HFFc6 (cell line): ENCODE measurements at places on chromosomes 6 and 20. TPM values are rescaled to one million over a fixed set of nuclear protein-coding genes. Genes with fewer than 3 reads are reported as not detected.

DNA sequence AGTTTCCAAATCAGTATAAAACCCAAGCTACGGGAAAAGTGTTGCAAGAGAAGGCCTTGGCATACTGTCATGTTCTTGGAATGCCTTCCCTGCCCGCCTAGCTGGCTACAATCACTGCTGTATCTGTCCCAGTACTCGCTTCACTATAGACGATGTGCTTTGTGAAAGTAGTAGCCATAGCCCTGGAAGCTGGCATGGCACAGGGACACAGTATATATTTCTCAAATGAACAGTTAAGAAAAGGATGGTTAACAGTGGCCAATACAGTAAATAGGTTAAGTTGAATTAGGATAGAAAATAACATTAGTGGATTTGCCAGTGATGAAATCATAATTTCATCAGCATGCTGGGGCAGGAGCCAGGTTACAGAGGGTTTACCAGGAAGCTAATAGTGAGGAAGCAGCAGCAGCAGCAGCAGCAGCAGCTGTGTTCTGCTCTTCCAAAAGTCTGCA lies 499.3 kb downstream of the CDKAL1 start:
- no peaks in the 10 kb centered on the region; the same call in 1 of the 2 replicates for H3K27me3 ChIP-seq
- H3K4me3 ChIP-seq = peak overlapping the region; percentile 2; the same call in 1 of the 2 replicates
- H3K27ac ChIP-seq = peak overlapping the region; percentile 68; the same call in 1 of the 2 replicates
- H3K4me1 ChIP-seq = peaks cover 17% of the 10 kb centered on the region

DNA sequence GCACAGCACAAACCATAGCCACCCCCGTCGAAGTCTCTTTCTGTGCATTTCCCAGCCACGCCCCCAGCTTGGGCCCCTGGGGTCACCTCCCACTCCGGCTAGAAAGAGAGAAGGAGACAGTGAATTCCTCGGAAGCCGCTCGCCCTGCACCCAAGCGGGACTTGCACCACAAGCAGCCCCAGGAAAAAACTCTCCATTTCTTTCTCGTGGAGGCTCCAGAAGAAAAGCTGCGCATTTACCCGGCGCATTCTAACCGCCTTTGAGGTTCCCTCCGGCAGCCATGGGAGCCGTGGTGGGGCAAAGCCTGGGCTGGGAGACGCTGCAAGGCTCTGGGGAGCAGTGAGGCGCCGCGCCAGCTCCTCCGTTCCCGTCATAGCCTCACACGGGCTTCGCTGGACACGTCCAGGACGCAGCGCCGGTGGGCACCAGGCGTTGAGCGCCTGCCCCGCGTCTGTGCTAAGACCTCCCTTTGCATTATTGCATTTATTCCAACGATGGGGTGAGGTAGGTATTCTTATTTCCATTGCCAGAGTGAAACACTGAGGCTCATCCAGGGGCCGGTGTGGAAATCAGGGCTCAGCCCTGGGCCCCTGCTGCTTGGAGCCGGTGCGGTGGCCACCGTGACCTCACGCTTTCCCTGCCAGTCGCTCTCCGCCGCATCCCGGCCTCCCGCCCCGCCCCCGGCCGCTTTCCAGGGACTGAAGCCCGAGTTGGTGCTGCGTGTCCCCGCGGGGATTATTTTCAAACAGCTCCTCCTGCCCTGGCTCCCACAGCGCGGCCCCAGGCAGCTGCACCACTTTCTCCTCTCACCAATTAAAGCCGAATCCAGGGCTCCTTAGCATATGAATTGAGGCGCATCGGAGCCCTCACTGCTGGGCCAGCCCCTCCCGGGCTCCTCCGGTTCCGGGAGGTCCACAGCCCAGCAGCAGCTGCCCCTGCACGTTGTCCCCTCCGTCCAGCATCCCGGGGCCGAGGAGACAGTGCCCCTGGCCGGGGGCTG lies 148.3 kb upstream of the AFDN start:
- peaks cover 4% of the 10 kb centered on the region; the same call in 1 of the 2 replicates for H3K27me3 ChIP-seq
- no peak overlapping the region for H3K27ac ChIP-seq
- H3K4me3 ChIP-seq = no peak overlapping the region
- H3K4me1 ChIP-seq = no peaks in the 10 kb centered on the region
- H3K36me3 ChIP-seq = peaks cover 3% of the 10 kb centered on the region; the same call in 1 of the 2 replicates
- no peak for DNase-seq

DNA sequence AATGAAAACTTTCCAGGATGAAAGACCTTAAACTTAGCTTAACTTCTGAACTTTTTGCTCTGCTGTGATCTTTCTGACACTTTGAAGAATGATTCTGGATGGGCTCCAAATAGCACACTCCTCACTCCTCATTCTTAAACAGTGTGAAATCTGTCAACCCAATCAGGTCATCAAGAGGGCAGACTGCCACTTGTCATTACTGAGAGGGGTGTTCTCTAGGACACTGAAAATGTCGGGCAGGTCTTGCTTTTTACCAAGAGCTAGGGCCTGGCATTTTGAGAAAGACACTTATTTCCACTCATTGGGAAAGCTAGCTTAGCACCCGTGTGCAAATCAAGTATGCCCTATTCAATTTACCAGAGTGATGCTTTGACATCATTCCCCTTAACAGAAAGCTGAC lies 122.2 kb downstream of the MTFR2 start:
- no peak overlapping the region for H3K27ac ChIP-seq
- no peak overlapping the region for H3K4me3 ChIP-seq
- no peak for DNase-seq
- peaks cover 9% of the 10 kb centered on the region for H3K4me1 ChIP-seq
- H3K36me3 ChIP-seq = peaks cover 12% of the 10 kb centered on the region; the same call in 1 of the 2 replicates

- no peaks in the 10 kb centered on the region; the same call in 1 of the 2 replicates for H3K27me3 ChIP-seq
- H3K36me3 ChIP-seq = no peaks in the 10 kb centered on the region; the same call in 1 of the 2 replicates
- peak overlapping the region; percentile 35 for H3K27ac ChIP-seq
- peaks cover 26% of the 10 kb centered on the region for H3K4me1 ChIP-seq
- peak; percentile 9 for DNase-seq
These were observed 187.6 kb downstream of the TMEM242 start for GRCh38 chr6:157135691-157136090.

DNA sequence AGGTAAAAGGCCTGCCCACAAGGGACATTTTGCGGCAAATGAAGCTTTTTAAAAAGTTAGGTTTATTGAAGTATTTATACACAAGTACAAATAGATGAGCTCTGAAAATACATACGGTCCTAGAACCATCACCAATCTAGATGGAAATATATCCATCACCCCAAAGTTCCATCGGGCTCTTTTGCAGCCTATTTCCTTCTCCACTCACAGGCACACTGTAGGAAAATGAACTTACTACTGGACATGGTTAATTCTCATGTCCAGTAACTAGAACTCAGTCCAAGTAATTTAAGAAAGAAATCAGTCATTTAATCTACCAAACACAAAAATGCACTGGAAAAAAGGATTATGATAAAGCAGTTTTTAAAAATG lies 6.2 kb downstream of the PCNA start:
- no peak for DNase-seq
- H3K27ac ChIP-seq = peak overlapping the region; percentile 92
- peaks cover 42% of the 10 kb centered on the region for H3K4me1 ChIP-seq
- no peaks in the 10 kb centered on the region; the same call in 1 of the 2 replicates for H3K27me3 ChIP-seq
- H3K4me3 ChIP-seq = peak overlapping the region; percentile 95

DNA sequence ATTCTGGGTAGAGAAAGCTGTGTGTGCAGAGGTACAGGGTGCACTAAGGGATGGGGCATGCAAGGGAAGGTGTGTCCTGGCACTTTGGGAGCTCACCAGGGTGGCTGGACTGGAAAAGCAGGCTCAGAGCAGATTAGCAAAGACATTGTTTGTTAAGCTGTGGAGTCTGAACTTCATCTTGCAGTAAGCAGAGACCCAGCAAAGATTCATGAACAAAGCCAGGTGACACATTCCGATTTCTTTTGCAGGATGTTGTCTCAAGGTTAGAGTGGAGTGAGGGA lies 28.8 kb downstream of the DUSP22 start:
- no peaks in the 10 kb centered on the region for H3K36me3 ChIP-seq
- H3K4me1 ChIP-seq = no peaks in the 10 kb centered on the region
- DNase-seq = no peak
- H3K4me3 ChIP-seq = no peak overlapping the region

GRCh38 chr6:137660296-137660731 lies 166.1 kb upstream of the OLIG3 start:
- no peaks in the 10 kb centered on the region for H3K36me3 ChIP-seq
- no peak overlapping the region for H3K27ac ChIP-seq
- no peak for DNase-seq
- H3K4me1 ChIP-seq = no peaks in the 10 kb centered on the region

DNA sequence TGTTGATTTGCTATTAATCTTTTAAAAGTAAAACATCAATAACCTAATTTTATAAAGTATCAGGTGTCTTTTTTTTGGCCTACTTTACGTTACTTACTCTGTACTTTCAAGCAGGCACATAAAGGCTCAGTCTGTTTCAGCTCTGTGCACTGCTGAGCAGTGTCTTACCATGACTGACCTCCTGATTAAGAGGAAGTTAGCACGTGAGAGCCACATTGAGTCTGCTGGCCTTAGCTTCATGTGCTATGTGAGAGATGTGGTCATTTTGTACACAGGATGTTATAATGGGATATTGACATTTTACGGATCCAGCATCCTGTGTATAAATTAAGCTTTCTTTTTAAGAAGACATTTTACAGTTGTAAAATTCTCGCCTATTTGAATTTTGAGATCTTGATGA lies 31.9 kb downstream of the ARID1B start:
- H3K27ac ChIP-seq = peak overlapping the region; percentile 33; the same call in 1 of the 2 replicates
- peaks cover 14% of the 10 kb centered on the region for H3K36me3 ChIP-seq
- peak; percentile 22 for DNase-seq
- no peak overlapping the region for H3K4me3 ChIP-seq
- peaks cover 29% of the 10 kb centered on the region for H3K4me1 ChIP-seq
- H3K27me3 ChIP-seq = no peaks in the 10 kb centered on the region

GRCh38 chr6:14763139-14763538 lies 482.7 kb upstream of the JARID2 start:
- DNase-seq = peak; percentile 32
- no peak overlapping the region for H3K4me3 ChIP-seq
- H3K27me3 ChIP-seq = no peaks in the 10 kb centered on the region; the same call in 1 of the 2 replicates
- H3K36me3 ChIP-seq = no peaks in the 10 kb centered on the region
- peak overlapping the region; percentile 20; the same call in 1 of the 2 replicates for H3K27ac ChIP-seq

DNA sequence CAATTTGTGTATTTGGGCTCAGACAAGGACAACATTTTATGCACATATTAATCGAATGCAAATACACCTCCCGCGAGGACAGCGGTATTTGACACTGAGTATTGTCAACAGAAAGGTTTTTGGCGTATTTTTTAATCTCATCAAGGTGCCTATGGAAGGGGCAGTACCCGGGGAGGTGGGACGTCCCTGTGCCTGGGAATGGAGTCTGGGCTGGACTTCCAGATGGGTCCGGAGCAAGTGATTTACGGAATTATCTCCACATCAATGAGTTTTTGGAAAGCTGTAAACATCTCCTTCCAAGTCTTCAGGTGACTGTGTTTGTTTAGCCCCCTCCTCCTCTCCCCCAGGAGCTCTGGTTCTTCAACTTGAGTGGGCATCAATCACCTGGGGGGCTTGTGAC lies 39.8 kb downstream of the PRR18 start:
- no peaks in the 10 kb centered on the region for H3K36me3 ChIP-seq
- H3K4me1 ChIP-seq = no peaks in the 10 kb centered on the region
- no peak for DNase-seq

Gene L3MBTL1
- 2.1 to 3.2 TPM (median 2.6 TPM) in 3 replicates for total RNA-seq

Gene PHACTR3
- total RNA-seq = not detected in 3 replicates

Gene UNC5CL
- not detected in 2 replicates for total RNA-seq

Gene PSORS1C1
- total RNA-seq = 2.1 to 3.8 TPM (median 2.8 TPM) in 3 replicates
